Aorta (tissue), 5 donors: ENCODE measurements at places on chromosomes 11 and 22.

DNA sequence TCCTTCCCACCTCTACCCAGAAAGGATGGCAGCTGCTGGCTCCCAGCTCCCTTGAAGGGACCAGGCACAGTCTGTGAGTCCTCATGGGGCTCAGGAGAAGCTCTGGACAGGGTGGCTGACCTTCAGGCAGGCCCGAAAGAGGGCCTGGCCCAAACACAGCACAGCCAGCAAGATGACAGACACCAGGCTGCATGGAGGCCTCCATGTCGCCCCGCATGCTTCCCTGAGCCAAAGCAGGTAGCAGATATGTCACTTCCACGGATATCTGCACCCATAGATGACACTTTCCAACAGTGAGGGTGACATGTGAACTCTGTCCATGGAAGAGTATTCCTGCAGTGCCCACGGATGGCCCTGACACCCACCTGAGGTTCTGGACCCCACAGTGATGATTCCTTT lies 18.4 kb downstream of the EIF1AD start:
- no peak for DNase-seq

- DNase-seq = no peak
These were observed 9.8 kb downstream of the OR51F2 start for GRCh38 chr11:4830909-4831308.

GRCh38 chr11:126487711-126488110 lies 132.2 kb downstream of the ST3GAL4 start:
- DNase-seq = no peak

GRCh38 chr11:96228910-96229309 lies 114.1 kb downstream of the MAML2 start:
- no peak for DNase-seq

DNA sequence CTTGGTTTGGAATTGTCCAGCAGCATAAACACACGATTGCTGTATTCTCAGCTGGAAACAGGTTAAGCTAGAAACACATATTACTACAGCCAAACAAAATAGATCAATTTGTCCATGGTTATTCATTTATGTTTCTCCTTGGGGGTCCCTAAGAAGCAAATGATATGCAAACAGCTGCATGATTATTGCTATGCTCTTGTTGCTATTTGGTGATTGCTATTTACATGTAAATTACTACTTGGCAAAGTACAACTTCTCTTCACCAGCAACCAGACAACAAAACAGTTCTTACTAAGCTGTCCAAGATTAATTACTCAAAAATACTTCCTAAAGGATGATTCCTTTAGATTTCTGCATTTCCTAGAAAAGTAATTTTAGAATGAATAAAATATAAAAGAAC lies 567.9 kb upstream of the ARHGAP42 start:
- DNase-seq = no peak

DNA sequence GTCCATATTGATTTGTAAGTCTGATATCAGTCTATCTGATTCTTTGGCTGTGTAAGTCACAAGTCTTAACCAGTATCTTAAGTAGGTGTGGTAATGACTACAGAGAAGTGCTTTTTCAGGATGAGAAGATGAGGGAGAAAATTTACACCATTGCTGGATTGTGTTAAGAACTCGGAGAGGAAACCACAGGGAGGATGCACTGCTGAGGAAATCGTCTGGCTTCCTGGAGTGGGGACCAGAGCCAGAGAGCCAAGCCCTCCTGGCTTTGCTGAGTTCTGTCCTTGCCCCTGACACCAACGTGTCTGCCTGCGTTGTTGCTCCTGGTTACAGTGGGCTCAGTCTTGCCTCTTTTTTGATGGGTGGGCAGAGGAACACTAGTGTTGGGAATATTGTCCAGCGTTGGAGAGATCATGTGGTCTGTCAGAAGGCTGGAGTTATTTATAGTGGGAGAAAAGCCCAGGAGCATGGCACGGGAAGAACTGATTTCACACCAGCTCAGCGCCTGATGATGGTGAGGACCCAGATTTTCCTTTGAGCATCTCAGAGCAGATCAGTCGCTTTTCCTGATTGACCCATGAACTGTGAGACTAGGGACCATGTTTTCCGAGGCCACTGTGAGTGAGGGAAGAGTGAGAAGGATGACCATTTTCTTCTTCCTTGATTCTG lies 29.6 kb downstream of the MARK2 start:
- no peak for DNase-seq

DNA sequence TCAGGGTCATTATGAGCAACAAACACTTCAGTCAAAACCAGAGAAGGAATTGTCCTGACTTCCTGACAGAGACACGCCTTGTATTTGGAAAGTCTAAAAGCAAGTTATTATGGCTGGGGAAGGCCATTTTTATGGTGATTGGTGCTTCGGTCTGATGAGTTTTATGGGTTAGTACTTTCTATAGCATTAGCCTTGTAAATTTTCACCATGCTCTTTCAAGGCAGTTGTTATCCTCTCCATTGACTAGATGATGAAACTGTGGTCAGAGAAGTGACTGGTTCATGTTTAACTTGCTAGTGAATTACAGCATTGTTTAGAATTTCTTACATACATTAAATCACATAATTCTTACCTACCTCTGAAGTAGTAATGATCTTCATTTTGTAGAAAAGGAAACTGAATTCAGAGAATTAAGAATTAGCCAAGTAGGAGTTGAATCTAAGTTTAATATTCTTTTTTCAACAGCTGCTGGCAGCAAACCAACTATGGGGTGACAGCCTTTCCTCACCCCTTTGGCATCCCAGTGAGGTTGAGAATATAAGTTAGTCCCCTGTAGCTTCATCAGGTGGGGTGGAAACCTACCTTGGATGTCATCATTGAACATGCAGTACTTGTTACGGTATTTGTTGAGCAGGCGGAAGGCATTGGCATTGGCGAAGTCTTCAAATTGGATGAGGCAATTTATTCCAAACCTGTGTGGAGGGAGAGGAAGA lies 90.0 kb downstream of the CCDC81 start:
- DNase-seq = no peak

GRCh38 chr22:23536821-23537345 lies 43.2 kb downstream of the IGLL1 start:
- DNase-seq = peak; percentile 31

GRCh38 chr11:95255251-95256145 lies 24.5 kb upstream of the SESN3 start:
- no peak for DNase-seq

DNA sequence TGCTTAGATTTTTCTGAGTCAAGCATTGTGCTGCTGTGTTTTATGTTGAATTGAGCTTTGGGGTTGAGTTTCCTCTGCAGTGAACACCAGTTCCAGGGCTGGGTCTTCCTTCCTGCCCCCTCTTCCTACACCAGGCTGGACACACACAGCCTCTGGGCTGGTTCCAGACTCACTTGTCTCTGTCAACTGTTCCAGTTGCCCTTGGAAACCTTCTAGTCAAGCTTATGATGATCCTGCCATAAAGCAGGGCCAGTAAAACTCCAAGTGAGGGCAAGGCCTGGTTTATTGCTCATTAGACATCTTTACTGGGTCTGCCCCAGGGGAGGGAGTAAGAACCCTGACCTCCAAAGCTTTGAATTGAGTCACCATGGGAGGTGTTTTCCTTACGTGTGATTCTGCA lies 61.1 kb downstream of the KIAA1671 start:
- no peak for DNase-seq

GRCh38 chr11:61776561-61777075 lies 15.8 kb downstream of the TMEM258 start:
- DNase-seq = no peak

- no peak for DNase-seq
These were observed 296.9 kb downstream of the MN1 start for GRCh38 chr22:27504360-27505253.

DNA sequence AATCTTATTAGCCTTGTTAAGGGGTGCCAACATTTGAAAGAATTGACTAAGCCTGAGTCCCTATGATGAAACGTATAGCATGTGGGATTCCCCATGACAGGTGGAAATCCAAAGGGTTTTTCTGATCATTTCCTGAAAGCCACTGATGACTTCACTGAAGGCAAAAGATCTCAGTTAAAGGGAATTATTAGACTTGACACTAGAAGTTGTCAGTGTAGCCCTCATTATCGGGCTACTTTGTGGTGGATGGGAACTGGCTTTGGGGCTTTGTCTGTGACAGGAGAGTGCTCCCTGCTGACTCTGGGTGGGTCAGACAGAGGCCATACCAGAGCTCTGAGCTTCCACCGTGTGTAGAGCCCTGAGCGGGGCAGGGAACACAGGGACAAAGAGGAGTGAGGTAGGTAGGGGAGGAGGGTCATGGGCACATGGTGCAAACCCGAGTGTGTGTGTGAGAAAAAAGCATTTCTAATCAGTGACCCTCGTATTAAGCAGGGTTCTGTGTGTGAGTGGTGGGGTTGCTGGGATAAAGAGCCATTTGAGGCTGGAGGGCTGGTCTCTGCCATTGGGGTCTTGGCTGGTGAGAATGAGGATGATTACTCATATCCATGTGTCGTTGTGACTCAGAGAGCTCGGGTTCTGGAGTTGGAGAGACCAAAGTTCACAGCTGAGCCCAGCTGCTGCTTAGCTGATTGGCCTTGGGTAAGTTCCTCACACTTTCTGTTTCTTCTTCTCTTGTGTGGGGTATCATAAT lies 101.1 kb downstream of the GRIK4 start:
- no peak for DNase-seq

- DNase-seq = no peak
These were observed 25.2 kb downstream of the GDPD4 start for GRCh38 chr11:77276271-77276670.

- no peak for DNase-seq
These were observed 452 bp downstream of the MACROD1 start for GRCh38 chr11:64165481-64165841.

- no peak for DNase-seq
These were observed 62.1 kb downstream of the ADAMTS15 start for GRCh38 chr11:130510407-130511006.

- no peak for DNase-seq
These were observed 29.1 kb upstream of the LMO2 start for GRCh38 chr11:33920838-33921613.

GRCh38 chr11:13463779-13464290 lies 813 bp upstream of the BTBD10 start:
- DNase-seq = no peak

DNA sequence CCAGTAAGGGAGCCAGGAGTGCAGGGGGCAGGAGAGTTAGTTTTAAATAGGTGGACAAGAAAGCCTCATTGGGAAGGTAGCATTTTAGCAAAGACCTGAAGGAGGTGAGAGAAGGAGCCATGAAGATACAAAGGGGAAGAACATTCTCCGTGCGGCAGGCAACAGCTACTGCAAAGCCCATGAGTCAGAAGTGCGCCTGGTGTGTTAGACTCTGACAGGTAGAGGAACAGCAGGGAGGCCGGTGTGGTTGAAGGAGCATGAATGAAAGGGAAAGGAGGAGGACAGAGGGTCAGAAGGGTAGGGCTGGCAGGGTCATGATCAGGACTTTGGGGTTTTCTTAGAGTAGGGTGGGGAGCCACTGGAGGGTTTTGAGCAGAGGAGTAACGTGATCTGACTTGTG lies 34.5 kb upstream of the PAMR1 start:
- no peak for DNase-seq

GRCh38 chr11:64566915-64567891 lies 23.8 kb upstream of the SLC22A12 start:
- no peak for DNase-seq

DNA sequence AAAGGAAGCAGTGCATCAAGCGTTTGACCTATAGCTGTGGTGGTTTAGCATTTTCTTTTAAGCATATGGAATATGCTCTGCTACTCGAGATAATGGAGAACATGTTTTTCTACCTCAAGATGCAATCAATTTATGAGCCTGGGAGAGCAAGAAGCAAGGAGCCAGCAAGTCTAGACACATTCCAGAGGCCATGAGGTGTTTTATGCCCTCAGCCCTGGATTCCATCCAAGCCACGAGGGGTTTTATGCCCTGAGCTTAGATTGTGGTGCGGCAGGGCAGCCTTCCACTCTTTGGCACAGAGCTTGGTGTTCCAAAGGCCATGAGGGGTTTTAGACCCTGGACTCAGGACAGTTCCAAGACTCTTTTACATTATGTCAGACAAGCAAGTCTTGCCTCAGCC lies 11.7 kb upstream of the DNAJB13 start:
- no peak for DNase-seq
